Esophagus muscularis mucosa (tissue), 4 donors: ENCODE measurements at places on chromosomes 5 and 9. TPM values are rescaled to one million over a fixed set of nuclear protein-coding genes. Genes with fewer than 3 reads are reported as not detected.

DNA sequence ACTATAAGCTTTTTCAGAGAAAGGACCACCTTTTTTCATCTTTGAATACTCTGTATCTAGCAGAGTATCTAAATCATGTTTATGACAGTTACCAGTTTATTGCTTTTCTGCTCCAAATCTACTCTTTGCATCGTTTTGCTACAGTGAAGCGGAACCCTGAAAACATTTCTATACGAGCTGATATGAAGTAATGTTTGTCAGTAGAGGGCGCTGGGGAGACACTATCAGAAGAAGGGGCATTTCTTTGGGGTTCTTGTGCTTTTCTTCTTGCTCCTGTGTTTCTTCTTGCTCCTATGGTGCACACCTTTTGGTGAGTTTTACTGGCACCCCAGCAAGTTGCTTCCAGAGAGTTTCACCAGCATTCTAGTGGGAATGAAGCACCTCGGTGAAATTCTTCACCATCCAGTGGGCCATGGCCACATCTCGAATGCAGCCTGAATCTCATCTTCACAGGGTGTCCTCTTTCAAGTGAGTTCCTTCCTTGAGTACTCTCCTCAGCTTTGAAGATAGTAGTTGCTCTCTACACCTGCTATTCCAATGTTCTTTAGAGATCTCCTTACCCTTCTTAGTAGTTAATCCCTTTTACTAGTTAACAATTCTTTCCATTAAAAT lies 98.4 kb downstream of the FGF1 start:
- no peaks in the 10 kb centered on the region for H3K4me1 ChIP-seq
- no peak overlapping the region for H3K4me3 ChIP-seq
- no peak overlapping the region for H3K27ac ChIP-seq
- no peak for DNase-seq
- H3K27me3 ChIP-seq: no peaks in the 10 kb centered on the region
- peaks cover 3% of the 10 kb centered on the region for H3K36me3 ChIP-seq

DNA sequence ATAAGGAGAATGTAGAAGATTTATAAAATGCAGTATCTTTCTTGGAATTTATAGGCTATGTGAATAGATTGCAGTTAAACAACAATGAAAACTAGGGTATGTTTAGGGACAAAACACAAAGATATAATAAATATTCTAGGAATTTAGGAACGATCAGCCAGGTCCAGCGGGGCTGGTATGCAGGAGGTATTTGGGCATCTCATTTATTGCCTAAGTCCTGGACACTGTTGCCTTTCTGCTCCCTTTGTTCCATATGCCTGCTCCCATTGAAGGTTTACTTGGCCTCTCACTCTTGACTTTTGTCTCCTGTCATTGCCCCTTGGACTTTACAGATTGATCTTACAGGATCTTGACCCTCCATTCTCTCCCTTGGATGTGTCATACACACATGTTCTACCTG lies 55.9 kb downstream of the SNX24 start:
- no peak overlapping the region for H3K4me3 ChIP-seq
- no peaks in the 10 kb centered on the region for H3K36me3 ChIP-seq
- H3K27ac ChIP-seq: no peak overlapping the region
- no peaks in the 10 kb centered on the region for H3K4me1 ChIP-seq
- DNase-seq: no peak

GRCh38 chr5:74631081-74631953 lies 9.2 kb downstream of the ENC1 start:
- no peaks in the 10 kb centered on the region for H3K27me3 ChIP-seq
- H3K27ac ChIP-seq: no peak overlapping the region
- peaks cover 4% of the 10 kb centered on the region for H3K4me1 ChIP-seq
- DNase-seq: no peak

DNA sequence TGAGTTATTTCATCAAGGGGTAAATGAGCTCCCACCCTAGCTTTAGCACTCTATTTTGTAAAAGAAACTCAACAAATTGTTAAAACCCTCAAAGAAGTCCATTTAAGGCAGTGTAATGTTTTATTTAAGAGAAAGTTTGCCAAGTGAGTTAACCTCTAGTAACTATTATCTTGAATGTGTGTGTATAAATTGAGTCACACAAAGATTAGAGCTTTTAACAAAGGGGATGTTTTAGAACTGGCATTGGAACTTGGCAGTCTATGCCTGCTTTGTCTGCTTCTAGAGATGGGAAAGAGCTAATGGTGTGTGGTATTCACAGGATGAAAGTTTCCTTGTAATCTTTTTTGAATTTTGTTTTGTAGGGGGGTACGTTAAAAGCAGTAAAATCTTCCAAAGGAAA lies 33.2 kb downstream of the KDM3B start:
- H3K27ac ChIP-seq: no peak overlapping the region
- no peak overlapping the region for H3K4me3 ChIP-seq
- H3K36me3 ChIP-seq: peaks cover 40% of the 10 kb centered on the region
- DNase-seq: no peak

GRCh38 chr5:154885439-154885838 lies 27.0 kb downstream of the CNOT8 start:
- no peak overlapping the region for H3K4me3 ChIP-seq
- H3K36me3 ChIP-seq: peaks cover 52% of the 10 kb centered on the region
- peaks cover 9% of the 10 kb centered on the region for H3K4me1 ChIP-seq
- no peak overlapping the region for H3K27ac ChIP-seq

DNA sequence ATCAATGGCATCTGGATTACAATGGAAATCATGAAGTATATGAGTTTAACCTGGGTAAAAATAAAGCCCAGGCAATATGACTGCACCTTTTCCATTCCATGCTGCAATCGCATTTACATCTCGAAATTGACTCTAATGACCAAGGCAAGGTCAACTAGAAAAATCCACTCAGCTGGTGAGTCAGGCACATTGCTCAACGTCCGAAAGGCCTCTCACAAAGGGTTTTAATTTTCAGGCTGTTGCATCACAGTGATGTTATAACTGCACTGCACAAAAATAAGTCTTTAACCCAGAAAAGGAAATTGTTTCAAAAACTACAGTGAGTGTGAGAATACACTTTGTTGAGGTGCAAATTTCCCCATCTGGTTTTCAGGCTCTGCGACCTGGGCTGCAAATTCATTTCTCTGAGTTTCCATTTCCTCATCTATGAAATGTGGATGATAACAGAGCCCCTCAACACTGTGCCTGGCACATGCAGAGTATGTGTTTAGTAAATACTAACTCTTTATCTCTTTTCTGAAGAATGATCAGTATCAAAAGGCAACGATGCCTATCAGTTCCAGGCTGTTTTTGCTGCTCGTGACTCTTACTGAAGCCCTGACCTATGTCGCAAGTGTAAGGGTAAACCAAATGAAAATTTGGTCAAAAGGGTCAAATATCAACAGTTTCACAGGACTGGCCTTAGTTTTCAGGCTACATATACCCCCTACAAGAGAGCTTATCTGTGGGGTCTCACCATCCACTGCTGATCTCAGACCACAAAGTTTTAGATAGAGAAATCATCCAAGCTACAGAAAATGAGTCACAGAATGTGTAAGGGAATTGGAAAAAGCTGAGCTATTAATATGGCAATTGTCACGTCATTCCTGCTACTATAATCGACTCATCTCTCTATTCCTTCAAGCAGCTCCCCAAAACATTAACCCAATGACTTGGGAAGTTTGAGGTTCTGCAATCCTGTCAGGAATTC lies 4.1 kb downstream of the NFIL3 start:
- H3K4me1 ChIP-seq: peaks cover 27% of the 10 kb centered on the region
- no peak for DNase-seq
- no peaks in the 10 kb centered on the region for H3K36me3 ChIP-seq

DNA sequence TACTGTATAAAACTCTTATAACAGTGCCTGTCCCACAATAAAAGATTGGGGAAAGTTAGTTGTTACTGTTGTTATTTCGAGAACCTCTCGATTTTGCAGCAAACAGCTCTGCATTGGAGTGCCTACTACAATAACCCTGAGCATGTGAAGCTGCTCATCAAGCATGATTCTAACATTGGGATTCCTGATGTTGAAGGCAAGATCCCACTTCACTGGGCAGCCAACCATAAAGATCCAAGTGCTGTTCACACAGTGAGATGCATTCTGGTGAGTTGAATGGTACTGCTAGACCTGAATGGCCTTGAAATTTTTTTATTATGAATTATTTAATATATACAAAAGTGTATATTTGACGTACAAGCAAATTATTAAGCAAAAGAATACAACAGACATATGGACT lies 123.2 kb downstream of the TEX10 start:
- DNase-seq: no peak
- H3K27ac ChIP-seq: no peak overlapping the region
- H3K4me3 ChIP-seq: no peak overlapping the region
- no peaks in the 10 kb centered on the region for H3K4me1 ChIP-seq
- peaks cover 38% of the 10 kb centered on the region for H3K36me3 ChIP-seq

GRCh38 chr5:446883-447263 lies 3.9 kb downstream of the EXOC3 start:
- peaks cover 20% of the 10 kb centered on the region for H3K4me1 ChIP-seq
- peaks cover 55% of the 10 kb centered on the region for H3K36me3 ChIP-seq
- no peak overlapping the region for H3K4me3 ChIP-seq

GRCh38 chr5:122190156-122190555 lies 60.8 kb downstream of the ZNF474 start:
- H3K27me3 ChIP-seq: no peaks in the 10 kb centered on the region
- no peaks in the 10 kb centered on the region for H3K4me1 ChIP-seq
- no peak for DNase-seq

DNA sequence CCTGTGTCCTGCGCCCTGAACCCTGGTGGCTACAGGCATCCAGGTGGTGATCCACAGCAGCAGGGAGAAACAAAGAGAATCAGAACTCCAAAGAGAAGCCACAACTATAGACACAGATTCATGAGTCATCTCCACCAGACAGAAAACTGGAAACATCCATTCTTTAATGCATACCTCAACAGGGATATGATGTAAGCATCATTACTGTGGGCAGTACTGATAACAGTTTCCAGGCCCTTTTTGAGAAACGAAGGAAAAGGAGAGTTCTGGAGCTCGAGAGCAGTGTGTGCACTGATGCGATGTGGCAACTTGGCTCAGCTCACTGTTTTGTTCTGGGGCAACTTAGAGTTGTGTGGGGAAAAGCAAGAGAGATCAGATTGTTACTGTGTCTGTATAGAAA lies 215.6 kb upstream of the ADAMTS16 start:
- no peaks in the 10 kb centered on the region for H3K4me1 ChIP-seq
- H3K4me3 ChIP-seq: no peak overlapping the region
- no peaks in the 10 kb centered on the region for H3K27me3 ChIP-seq
- H3K27ac ChIP-seq: no peak overlapping the region

GRCh38 chr5:41637869-41638268 lies 127.5 kb upstream of the PLCXD3 start:
- H3K27ac ChIP-seq: no peak overlapping the region
- DNase-seq: no peak
- H3K27me3 ChIP-seq: no peaks in the 10 kb centered on the region
- H3K4me1 ChIP-seq: no peaks in the 10 kb centered on the region
- H3K4me3 ChIP-seq: no peak overlapping the region

DNA sequence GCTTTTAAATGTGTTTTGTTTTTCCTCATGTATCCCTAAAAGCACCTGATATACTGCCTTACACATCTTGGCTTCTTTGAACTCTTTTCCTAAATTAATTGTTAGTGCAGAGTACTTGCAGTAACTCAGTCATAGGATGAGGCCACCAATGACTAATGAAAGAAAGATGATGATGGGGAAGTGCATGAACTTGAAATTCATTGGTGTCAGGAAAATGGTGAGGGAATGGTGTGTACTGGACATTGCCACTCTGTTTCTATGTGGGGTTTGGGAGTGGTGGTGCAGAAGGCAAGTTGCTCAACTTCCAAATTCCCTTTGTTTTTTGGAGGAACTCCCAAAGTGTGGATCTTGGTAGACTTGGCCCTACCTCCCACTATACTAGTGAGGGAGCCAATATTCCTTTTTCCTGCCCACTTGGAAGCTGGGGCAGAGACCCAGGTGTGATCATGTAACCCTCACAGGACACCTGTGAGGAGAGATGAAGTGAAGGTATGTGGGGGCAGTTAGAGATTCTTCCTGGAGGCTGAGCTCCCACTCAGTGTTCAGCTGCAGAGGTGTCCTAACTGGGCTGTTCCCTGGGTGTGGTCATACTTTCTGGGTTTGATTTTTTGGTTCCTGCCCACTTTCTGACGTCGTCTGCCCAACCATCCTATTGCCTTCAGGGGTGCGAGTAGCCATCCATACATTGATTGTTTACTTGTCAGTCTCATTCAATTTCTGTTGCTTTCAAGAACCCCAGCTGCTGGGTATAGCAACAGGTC lies 298.5 kb downstream of the MAST4 start:
- no peaks in the 10 kb centered on the region for H3K36me3 ChIP-seq
- no peak overlapping the region for H3K27ac ChIP-seq
- H3K4me3 ChIP-seq: no peak overlapping the region
- H3K27me3 ChIP-seq: no peaks in the 10 kb centered on the region

- no peaks in the 10 kb centered on the region for H3K4me1 ChIP-seq
- no peaks in the 10 kb centered on the region for H3K27me3 ChIP-seq
- H3K4me3 ChIP-seq: no peak overlapping the region
- no peak for DNase-seq
Measured at GRCh38 chr5:79702606-79703380, 13.2 kb downstream of the CMYA5 start.

DNA sequence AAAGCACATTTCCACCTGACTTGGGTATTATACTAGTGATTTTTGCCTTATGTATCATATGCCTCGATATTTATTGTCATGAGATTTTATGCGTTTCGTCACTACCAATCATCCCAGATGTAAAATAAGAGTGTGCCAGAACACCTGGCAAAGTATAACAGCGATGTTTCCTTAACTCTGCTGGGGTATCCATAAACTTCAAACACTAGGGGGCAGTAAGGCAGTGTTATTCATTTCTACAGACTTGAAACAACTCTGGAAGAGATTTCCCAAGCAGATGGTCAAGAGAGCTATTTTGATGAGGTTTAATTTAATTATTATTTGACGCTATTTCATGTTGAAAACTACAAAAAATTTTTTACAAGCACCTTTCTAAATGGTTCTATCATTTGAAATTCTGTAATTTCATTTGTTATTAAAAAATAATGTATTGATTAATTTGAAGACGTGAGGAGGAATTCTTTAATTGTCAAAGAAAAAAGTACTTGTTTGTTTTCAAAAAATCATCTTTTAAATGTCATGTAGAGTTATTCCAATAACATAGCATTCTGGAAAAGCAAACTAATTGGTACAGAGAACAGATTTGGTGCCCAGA lies 388.5 kb upstream of the CTNND2 start:
- no peaks in the 10 kb centered on the region for H3K27me3 ChIP-seq
- no peaks in the 10 kb centered on the region for H3K4me1 ChIP-seq
- DNase-seq: no peak

DNA sequence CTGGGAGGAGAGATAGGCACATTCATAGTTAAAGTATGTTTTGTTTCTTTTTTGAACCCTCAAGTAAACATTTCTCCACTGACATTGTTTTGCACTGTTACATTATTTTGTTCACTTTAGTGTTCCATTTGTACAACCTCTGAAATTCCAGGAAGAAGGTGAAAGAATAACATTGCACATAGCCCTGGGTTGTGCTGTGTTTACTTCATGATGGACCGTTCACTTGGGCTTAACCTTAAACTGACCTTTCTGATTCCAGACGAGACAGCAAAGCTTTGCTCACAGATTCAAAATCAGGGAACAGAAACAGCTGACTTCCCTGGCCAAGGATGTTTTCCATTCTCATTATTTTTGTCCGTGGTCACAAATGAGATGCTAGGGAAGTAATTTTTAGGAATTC lies 42.8 kb upstream of the GDNF start:
- no peak overlapping the region for H3K4me3 ChIP-seq
- no peaks in the 10 kb centered on the region for H3K36me3 ChIP-seq
- H3K4me1 ChIP-seq: peaks cover 14% of the 10 kb centered on the region
- no peaks in the 10 kb centered on the region for H3K27me3 ChIP-seq
- H3K27ac ChIP-seq: no peak overlapping the region
- no peak for DNase-seq

Gene FBP1
- total RNA-seq: 2.5 TPM

Gene SHISAL2B
- not detected for total RNA-seq

Gene HTR4
- total RNA-seq: 0.42 TPM

Gene GNA14
- 4.7 TPM for total RNA-seq

Gene LOX
- total RNA-seq: 15.0 TPM

Gene CBY3
- not detected for total RNA-seq

Gene ADGRD2
- total RNA-seq: not detected

Gene CENPK
- 1.2 TPM for total RNA-seq

Gene GPR151
- total RNA-seq: not detected

Gene PTGES
- total RNA-seq: 4.5 TPM
